ENCODE measurements at places on chromosomes 11 and 22.

DNA sequence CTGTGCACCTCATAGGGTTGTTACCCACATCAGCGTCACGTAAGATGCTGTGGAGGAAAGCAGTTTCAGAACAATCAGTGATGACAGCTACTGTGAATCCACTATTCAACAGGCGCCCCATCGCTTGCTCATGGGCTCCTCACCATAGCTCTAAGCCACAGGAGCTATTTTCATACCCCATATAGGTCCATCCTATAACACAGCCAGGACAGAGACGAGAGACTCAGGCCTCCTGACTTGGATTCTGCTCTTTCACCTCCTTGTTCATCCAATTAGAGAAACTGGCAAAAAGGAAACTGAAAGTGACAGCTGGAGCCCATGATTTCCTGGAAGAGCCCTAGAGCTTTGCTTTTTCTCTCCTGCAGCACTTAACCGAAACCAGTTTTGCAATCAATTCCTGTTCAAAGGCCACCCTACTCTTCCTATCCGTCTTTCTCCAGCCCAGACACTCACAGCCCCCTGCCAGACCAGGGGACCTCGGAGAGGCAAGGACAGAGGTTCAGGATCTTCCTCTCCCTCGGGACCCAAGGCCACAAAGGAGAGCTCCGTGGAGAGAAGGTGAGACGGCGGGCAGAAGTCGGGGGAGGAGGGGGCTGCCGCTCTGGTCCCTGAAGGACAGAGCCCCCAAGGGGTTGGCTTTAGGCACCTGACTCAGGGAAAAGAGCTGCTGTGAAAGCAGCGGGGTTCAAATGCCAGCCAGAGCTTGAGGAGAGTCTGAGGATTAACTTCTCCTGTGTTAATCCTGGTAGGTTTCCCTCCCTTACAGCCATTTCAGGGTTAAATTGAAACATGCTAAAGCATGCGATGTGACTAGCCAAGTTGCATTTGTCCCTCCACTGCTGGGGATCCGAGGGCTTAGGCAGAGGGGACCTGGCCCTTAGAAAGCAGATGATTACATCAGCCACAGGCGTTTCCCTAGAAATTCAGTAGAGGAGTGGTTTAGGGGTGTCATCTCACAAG, at the start of gene APOL6:
Gene APOL6 (plus strand): TSS at position 381 of the 960 bp plus-strand sequence. CDS start 7,980 bp downstream, outside the sequence.
- no peak for DNase-seq

DNA sequence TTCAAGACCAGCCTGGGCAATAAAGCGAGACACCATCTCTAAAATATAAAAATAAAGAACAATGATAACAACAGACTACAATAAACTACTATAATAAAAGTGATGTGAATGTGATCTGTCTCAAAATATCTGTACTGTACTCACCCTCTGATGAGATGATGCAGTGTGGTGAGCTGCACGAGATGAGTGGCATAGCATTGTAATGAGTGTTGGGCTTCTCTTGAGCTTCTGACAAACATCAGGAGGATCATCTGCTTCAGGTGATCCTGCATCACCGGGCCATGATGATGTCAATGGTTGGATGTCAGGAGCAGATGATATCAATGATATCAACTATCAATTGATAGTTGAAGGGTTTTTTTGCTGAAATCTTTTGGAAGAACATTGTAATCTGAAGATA, 52.4 kb upstream of the INCENP start:
- DNase-seq = no peak

DNA sequence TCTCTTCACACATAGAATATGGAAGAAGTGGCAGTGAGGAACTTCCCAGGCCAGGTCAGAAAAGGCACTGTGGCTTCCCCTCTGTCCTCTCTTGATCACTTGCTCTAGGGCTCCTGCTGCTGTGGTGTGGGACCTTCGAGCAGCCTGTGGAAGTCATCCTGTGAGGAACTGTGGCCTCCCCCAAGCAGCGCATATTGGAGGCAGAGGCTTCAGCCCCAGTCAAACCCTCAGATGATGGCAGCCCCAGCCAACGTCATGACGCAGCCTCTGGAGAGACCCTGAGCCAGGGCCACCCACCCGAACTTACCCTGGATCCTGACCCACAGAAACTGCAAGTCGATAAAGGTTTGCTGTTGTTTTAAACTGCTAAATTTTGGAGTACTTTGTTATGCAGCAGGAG, 444.9 kb downstream of the TBC1D22A start:
- no peak for DNase-seq

GRCh38 chr11:65382804-65383368, 440 bp upstream of the SLC25A45 start:
- no peak for DNase-seq

DNA sequence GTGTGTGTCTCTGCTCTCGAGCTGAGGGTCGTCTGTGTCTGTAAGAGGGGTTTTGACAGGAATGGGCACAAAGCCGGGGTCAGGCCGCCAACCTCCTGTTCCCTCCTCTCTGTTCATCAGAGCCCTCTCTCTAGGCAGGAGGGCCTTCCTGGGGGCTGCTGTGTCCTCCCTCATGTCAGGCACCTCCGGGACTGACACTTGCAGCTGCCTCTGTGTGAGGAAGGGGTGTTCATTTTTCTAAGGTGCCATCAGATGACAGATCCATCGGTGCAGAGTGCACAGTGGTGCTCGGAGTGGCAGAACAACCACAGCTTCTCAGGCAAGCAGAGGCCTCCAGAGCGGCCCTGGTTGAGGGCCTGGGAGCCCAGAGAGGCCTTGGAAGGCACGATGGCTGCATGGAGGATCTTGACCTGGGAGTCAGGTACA, 265.4 kb upstream of the B3GAT1 start:
- DNase-seq = no peak

- DNase-seq = peak; percentile 29
Observed at GRCh38 chr11:76629853-76630599, 40.5 kb downstream of the LRRC32 start.

- DNase-seq = no peak
Observed at GRCh38 chr11:24357620-24358410, 139.0 kb upstream of the LUZP2 start.

- DNase-seq = no peak
Observed at GRCh38 chr22:22930571-22931556, 43.2 kb downstream of the IGLL5 start.

- no peak for DNase-seq
Observed at GRCh38 chr11:117394221-117394925, 66.7 kb downstream of the CEP164 start.

DNA sequence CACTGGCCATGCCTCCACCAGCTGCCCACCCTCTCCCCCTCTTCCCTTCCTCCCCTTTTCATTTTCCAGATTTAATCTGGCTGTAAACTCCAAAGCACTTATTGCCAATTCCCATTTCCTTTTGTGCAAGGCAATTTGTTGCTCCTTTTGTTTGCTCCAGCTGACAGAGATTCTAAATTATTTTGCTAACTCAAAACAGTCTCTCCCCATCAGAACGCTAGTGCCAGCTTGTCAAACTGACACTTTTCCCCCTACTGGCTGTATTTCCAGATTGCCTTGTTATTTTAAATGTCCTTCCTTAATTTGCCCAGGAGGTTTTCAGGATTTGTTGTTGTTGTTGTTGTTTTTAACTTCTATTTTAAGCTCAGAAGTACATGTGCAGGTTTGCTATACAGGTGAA, 57.0 kb upstream of the PAK1 start:
- peak; percentile 8 for DNase-seq

GRCh38 chr11:118911880-118912741, 13.6 kb downstream of the BCL9L start:
- DNase-seq = peak; percentile 34

DNA sequence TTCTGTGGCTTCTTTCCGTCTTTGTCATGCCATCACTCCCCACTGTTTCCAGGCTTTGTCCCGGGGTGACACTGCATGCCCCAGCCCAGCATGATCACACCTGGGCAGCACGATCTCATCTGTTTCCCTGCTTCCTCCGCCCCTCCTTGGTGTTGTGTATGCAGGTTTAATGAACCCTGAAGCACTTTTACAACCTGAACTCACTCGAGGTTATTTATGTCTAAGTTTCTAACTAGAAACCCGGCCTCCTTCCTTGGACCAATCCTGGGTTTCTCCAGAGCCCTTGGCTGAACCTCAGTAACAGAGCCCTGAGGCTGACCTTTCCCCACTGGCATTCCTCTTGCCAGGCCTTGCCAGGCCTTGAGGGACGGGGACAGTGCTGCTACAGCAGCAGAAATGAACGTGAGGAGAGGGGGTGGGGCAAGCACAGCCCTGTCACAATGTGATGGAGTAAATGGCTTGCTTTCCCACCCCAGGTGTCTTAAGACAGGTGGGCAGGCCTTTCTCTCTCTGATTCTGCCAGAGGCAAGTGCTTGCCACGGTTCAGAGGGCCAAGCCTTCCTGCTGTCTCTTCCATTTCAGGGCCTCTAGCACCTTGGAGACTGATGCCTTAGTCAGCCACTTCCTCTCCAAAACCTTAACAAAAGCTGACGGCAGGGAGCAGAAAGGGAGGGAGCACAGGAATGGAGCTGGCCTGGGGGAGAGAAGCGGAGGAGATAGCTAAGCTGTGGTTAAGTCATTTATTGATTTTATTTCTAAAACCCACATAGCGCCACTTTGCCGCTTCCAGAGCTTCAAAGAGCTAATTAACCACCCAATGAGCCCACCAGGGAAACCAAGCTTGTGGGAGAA, 3.1 kb upstream of the PYGM start:
- DNase-seq = peak; percentile 90

- DNase-seq = no peak
Observed at GRCh38 chr11:89181111-89181510, 3.4 kb downstream of the TYR start.

GRCh38 chr11:12189543-12190235, 79.3 kb downstream of the MICAL2 start:
- DNase-seq = no peak

DNA sequence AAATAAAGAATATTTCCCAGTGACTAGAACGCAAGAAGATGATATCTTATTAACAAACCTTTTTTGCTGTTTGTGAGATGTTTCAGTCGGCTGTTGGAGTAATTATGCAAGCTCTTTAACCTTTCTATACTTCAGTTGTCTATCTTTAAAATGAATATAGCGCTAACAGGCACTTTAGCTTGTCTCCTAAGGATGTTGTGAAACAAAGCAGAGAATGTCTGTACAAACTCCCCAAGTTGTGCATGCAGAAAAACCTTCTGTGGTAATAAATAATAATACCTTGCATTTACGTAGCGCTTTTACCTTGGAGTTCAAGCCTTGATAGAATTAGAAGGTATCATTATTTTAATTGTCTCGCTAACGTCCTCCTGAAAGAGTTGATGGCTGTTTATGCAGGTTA, 1.9 kb upstream of the KDM2A start:
- DNase-seq = peak; percentile 58

DNA sequence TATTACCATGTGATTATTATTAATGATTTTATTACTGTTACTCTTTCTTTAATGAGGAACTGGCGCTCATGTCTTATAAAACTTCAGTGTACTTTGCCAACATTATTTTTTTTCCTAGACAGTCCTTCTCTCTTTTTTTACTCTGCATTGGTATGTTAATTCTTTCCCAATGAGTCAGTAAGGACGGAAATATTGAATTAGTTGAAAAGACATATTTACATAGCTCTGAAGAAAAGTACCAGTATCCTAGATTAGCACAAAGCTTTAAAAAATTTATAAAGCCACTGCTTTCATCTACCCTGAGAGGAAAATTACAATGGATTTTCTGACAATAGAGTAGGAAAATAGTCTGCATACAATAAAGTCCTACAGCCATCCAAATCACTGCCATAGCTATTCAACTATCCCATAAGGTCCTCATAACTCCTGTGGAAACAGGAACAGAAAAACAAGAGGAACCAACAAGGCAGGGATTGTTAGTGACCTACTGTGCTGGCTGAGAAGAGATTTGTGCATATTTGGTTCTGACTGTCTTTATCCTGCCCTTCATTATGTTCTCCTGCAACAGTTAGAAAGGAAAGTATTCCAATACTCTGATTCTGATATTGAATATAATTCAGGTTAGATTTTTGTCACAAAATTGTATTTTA, 314.4 kb downstream of the AASDHPPT start:
- no peak for DNase-seq

DNA sequence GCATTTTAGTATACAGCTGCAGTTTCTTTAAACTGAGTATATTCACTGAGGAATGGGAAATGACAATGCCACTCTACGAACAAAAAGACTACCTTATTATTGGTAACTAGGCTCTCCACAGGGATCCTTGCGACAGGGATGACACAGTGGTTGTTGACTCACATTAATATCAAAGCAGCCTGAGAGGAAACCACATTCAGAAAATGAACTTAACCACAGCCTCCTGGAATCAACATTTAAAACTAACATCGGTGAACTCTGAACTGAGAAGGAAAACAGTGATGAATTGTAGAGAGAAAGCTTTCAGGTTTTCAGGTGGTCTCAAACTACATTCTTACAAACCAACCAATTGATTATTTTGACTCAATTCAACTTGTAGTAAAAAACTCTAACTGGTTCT, 90.3 kb upstream of the MTMR2 start:
- peak; percentile 25 for DNase-seq

DNA sequence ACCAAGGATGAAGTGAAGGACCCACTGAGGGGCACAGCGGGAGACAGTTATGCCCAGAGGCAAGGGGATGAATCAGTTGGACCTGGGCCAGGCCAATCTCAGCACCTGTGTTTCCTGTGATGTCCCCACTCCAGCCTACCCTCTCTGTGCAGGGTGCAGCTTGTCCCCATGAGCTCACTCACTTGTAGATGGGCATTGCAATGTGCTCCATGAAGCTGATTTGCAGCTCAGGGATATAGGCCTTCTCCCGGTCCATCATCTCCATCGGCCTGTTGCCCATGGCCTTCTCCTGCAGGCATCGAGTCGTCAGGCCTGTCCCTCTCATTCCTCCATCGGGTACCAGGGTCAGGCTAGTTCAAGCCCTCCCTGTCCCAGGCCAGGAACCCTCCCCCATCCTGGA, 96.2 kb downstream of the PDE2A start:
- DNase-seq = no peak

- DNase-seq = peak; percentile 22
Observed at GRCh38 chr11:67054836-67055523, 1.7 kb upstream of the RHOD start.

- no peak for DNase-seq
Observed at GRCh38 chr11:2580571-2581001, 119.2 kb downstream of the KCNQ1OT1 start.

DNA sequence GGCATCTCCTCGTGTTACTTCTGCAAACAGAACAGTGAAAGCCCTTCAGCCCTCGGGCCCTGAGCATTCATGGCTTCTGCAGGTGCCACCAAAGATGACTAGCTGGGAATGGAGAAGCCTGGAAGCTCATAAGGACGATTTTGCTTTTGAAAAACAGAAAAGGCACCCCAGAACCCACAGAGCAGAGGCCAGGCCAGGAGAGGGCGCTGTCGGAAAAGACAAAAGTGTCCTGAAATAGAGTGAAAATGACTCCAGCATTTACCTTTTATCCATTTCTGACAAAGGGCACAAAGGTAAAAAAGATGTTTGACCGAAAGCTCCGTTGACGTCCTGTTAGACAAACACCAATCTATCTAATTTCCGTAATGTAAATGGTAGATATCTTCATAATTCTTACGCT, 37.6 kb downstream of the ZNF195 start:
- no peak for DNase-seq

GRCh38 chr11:16610738-16611388, 127.6 kb upstream of the C11orf58 start:
- DNase-seq = no peak

GRCh38 chr11:134479206-134480135, 67.4 kb upstream of the B3GAT1 start:
- DNase-seq = no peak

GRCh38 chr11:94511932-94512781, at the start of gene C11orf97:
TSS of gene C11orf97 (plus strand) at chr11:94512461. CDS start at chr11:94512529, 68 bp downstream.
- DNase-seq = peak; percentile 37

- no peak for DNase-seq
Observed at GRCh38 chr11:121450401-121450800, 1.7 kb upstream of the SORL1 start.

GRCh38 chr11:11304550-11304949, 48.5 kb downstream of the CSNK2A3 start:
- no peak for DNase-seq
